HFF-Myc (cell line): ENCODE measurements at places on chromosomes 5 and 9.

DNA sequence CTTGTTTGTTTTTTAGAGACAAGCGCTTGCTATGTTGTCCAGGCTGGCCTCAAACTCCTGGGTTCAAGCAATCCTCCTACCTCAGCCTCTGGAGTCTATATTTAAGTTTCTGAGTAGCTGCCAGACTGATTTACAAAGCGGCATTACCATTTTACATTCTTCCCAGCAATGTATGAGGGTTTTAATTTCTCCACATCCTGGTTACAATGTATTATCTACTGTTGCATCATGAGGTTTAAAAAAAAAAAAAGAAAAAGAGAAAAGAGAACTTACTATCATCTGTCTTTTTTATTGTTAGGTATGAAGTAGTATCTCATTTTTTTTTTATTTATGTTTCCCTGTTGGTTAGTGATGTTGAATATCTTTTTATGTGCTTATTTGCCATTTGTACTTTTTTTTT, 18.9 kb upstream of the CLINT1 start:
- DNase-seq: no peak

- no peak for DNase-seq
Measured at GRCh38 chr9:131874916-131875670, 135.2 kb upstream of the RAPGEF1 start.

DNA sequence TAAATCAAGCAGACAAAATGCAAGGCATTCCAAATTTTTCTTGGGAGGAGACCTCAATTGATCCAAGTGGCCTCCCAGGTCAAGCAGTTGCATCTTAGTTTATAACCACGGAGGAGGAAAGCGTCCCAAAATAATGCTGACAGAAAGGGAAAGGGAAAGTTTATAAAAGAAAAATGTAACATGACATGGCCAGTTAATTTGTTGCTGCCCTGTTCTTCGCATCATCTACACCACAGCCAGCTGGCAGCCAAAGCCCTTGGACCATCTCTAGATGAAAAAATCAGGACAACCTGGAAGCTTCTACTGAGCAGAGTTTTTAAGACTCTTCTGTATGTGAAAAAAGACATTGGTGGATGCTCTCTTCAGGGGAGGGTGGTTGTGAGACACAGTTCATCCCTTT, 128.8 kb upstream of the FBXL7 start:
- no peak for DNase-seq

DNA sequence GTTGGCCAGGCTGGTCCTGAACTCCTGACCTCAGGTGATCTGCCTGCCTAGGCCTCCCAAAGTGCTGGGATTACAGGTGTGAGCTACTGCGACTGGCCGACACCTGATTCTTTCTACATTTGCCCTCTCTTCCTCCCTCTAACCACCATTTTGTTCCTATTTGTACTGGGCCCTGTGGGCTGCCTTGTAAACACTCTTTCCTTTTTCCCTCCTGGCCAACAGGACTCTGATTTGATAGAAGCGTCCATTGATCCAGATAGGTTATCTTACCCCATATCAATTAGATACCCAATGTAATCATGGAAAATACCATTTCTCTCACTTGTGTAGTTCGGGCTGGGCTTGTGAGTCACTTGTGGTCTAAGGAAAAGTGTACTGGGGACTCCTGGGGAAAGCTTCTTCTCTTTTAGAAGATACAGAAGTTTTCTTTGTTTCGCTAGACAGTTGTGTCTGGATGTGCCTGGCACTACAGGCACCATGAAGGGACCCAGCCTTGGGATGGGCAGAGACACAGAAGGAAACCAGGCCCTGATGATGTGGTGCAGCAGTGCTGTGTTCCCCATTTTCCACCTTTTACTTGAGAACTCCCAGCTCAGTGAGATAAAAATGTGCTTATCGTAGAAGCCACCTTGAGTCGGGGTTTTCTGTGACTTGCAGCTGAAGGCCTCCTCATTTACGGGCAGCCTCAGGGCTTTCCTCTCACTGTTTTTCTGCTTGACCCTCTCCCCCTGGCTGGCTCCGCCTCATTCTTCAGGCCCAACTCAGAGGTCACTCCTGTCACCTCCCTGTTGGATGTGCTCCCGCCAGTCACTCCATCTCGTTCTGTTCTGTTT, 32.8 kb upstream of the CPEB4 start:
- DNase-seq: no peak

GRCh38 chr5:147397616-147398015, 112.3 kb downstream of the DPYSL3 start:
- DNase-seq: no peak

- peak; percentile 57 for DNase-seq
Measured at GRCh38 chr9:115164511-115164974, 46.6 kb upstream of the TNC start.

DNA sequence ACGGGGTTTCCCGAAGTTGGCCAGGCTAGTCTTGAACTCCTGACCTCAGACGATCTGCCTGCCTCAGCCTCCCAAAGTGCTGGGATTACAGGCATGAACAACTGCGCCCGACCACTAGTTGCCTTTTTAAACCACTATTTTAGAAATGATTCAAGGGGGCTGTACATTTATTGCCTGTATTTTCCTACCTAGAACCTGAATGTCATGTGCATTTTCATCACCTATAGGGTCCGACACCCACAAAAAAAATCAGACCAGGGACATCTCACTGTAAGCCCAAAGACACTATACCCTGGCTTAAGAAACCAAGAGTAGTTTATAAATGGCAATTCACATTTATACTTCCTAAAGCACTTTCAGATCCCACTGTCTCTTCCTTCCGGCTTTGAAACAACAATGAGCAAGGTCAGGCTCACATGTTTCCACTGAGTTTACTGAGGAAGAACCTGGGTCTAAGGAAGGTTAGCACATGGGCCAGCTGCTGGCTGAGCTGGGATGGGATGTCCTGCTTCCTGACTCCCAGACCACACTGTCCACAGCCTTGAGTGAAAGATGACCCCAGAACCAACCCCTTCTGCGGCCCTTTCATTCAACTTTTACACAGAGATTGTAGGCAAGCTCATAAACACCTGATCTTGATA, 87.3 kb downstream of the SERINC5 start:
- no peak for DNase-seq

DNA sequence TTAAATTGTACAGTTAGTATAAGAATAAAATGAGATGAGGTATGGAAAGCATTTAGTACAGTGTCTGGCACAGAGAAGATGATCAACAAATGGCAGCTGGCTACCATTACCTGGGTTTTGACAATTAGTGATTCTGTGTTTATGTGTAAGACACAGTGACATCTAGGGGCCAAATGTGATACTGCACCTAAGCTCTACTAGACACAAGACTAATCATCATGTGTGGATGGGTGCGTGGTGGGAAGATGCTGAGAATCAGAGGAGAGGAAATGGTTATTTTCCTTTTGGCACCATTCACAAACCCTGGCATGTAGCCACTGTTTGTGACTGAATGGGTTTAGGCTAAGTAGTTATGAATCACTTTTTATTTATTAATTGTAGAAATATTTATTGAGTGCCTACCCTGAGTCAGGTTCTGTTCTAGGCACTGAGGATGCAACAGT, 109.8 kb upstream of the TBC1D2 start:
- DNase-seq: peak; percentile 29

DNA sequence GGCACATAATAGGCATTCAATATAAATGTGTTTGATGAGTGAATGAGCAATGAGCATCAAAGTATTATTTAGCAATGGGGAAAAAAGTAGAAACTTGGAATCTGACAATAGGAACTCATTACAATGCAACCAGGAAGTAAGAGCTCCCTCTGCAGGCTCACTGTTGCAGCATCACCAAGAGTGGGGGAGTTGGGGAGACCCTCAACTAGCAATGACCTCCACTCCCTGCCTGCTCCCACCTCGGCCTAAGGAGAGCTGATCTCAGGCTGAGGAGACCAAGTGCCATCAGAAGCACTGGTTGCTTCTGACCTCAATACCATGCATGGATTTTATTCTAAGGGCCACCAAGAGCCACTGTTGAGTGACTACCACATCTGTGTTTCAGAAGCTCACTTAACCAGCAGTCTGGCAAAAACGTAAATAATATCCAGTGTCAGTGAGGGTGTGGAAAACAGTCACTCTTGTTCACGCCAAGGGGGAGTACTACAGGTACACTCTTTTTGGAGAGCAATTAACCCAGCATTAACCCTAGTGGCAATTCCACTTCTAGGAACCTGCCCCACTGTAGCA, 8.0 kb downstream of the VDAC1 start:
- no peak for DNase-seq

- DNase-seq: no peak
Measured at GRCh38 chr9:123739387-123739786, 190.5 kb downstream of the DENND1A start.

DNA sequence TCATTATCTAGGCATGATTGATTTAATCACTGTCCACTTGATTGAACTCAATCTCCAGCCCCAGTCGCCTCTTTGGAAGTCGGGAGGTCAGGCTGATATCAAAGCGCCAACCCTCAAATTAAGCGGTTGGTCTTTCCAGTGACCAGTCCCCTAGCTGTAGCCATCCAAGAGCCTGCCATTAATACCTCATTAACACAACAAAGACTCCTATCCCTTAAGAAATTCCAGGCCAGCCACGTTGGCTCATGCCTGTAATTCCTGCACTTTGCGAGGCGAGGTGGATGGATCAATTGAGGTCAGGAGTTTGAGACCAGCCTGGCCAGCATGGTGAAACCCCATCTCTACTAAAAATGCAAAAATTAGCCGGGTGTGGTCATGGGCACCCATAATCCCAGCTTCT, 27.4 kb upstream of the GCNT1 start:
- DNase-seq: no peak

DNA sequence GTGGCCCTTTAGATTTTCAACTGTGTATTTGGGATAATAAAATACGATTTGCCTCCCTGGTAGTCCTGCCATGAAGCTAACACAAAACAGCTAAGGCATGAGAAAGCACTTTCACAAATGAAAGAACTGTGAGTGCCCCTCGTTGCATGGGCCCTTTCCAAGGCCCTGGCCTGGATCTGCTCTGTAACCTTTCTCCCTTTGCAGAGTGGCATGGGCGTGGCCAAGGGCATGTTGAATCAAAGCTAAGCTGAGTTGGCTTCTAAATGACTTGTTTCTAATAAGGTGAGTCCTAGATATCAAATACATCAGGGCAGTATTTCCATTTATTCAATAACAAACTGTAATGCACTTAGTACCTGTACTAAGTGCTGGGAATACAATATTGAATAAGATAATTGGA, 78.7 kb upstream of the PTPN3 start:
- no peak for DNase-seq

DNA sequence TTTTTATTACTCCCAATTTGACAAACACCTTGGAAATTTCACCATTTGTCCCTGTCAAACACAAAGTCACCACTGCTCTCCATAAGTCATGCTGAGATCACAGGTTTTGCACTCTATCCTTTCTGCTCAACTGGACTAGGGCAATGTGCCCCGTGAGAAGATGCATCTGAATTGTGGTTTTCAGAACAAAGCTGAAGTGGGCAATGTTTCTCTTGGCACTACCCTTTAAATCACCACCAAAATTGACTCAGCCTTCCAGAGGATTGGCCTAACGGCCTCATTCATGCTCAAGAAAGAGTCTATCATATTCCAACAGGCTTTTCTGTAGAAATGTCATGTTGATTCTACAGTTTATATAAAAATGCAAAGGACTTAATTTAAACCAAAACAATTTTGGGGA, 81.0 kb upstream of the TRIO start:
- no peak for DNase-seq

- DNase-seq: no peak
Measured at GRCh38 chr9:7011395-7012067, 253.8 kb downstream of the KDM4C start.
